ENCODE measurements at places on chromosomes 1 and 21. TPM values are rescaled to one million over a fixed set of nuclear protein-coding genes. Genes with fewer than 3 reads are reported as not detected.

- DNase-seq: no peak
These were observed 9.8 kb downstream of the PAX7 start for GRCh38 chr1:18640228-18641004.

Gene SAMSN1
- not detected for total RNA-seq

- peak; percentile 75 for DNase-seq
These were observed 435.7 kb upstream of the VAMP3 start for GRCh38 chr1:7335224-7335879.

Gene NEK2
- total RNA-seq: 54.9 TPM

Gene HAO2
- not detected for total RNA-seq

GRCh38 chr1:54127594-54128300, 25.1 kb downstream of the CDCP2 start:
- no peak for DNase-seq

- no peak for DNase-seq
These were observed 15.9 kb downstream of the BRINP2 start for GRCh38 chr1:177186639-177187038.
